Bronchial smooth muscle cell (primary cell): ENCODE measurements at places on chromosomes 5 and 9. TPM values are rescaled to one million over a fixed set of nuclear protein-coding genes. Genes with fewer than 3 reads are reported as not detected.

GSN gene
- 629 and 992 TPM in 2 replicates for total RNA-seq

PRDM9 gene
- not detected in 2 replicates for total RNA-seq

IGFBPL1 gene
- not detected in 2 replicates for total RNA-seq

TEX48 gene
- total RNA-seq, result not detected in 2 replicates

LSM11 gene
- total RNA-seq, result 1.7 and 1.9 TPM in 2 replicates

RMRP gene
- 67,158 and 134,448 TPM in 2 replicates for total RNA-seq

TLX3 gene
- total RNA-seq, result not detected in 2 replicates

C9orf50 gene
- under 0.01 TPM in 2 replicates for total RNA-seq
